NCI-H82 (cell line): ENCODE measurements at places on chromosomes 13 and 19.
A peak's percentile ranks its signal among the peaks of the same experiment; 100 is the strongest.

DNA sequence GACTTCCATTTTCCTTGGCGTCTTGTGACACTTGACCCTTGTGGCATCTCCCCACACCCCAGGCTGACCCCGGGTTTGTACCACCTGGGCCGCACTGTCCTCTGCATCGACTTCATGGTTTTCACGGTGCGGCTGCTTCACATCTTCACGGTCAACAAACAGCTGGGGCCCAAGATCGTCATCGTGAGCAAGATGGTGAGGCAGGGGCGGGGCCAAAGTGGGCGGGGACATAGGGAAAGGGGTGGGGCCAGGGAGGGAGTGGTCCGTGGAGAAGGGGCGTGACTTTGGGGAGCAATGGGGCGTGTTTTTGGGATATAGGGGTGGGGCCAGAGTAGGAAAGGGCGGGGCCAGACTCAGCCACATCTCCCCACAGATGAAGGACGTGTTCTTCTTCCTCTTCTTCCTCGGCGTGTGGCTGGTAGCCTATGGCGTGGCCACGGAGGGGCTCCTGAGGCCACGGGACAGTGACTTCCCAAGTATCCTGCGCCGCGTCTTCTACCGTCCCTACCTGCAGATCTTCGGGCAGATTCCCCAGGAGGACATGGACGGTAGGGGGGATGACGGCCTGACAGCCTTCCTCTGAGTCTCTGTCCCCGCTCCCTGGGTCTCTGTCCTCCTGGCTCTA, 42.8 kb downstream of the TRPM4 start:
- no peak for DNase-seq

GRCh38 chr13:114099918-114100445, 32.4 kb downstream of the RASA3 start:
- DNase-seq = peak; percentile 36

GRCh38 chr13:60327511-60327910, 69.5 kb upstream of the TDRD3 start:
- no peak for DNase-seq

DNA sequence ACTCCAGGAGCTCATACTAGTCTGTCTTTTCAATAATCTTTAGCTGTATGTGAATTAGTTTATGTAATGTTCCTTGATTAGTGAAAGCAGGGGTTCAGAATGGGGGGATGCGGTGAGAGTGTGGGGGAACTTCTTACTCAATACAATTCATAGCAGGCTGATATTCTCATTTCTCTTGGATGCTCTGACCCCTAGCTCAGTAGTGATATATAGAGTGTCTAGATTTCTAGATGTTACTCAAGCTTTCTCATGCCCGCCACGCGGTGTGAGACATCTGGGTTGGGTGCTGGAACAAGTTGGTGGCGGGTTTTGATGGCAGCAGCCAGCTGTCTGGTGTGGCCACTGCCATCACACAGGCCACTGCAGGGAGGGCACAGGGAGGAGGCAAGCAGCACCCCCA, 39.3 kb upstream of the FLT1 start:
- no peak for DNase-seq

DNA sequence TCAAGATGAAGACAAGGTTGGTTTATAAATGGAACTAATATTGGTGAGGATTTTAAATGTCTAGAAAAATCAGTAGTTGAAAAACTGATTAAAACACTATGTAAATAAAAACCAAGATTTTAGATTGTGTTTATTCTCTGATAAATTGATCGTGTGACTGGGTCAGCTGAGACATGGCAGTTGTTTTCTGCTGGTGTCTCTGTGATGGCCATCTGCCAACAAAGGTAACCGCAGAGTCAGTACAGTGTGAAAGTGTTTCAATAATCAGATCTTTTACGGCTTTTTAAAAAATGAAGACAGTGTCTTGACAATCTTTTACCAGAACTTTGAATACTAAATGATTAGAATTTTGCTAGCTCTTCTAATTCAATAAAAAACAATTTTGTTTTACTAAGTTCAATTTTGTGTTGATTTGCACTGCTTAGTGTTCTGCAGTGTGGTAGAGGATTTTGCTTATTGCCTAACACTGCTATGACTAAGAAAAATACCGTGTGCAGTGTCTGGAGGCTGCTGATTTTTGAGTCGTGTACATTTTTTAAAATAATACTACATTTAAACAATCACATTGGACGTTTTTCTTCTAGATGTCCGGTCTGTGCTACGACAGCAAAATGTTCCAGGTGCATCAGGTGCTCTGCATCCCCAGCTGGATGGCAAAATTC, 32.7 kb upstream of the GPR183 start:
- no peak for DNase-seq

DNA sequence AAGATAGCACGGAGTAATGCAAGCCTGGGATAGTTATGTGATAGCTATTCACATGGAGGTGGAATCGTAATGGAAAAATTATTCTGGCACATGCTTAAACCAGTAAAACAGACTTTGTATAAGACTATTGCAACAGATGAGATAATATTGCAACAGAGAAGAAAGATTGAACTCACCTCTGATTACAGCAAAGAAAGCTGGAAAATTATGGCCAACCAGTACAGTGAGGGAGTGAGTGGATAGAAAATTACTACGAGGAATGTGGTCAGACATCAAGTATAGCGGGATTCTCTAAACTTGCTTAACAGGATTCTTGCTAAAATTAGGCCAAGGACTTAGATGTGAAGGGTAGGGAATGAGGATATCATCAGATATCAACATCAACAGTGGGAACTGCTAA, 397.6 kb upstream of the KLHL1 start:
- DNase-seq = no peak

GRCh38 chr13:112972867-112973576, 4.0 kb downstream of the MCF2L start:
- DNase-seq = no peak

DNA sequence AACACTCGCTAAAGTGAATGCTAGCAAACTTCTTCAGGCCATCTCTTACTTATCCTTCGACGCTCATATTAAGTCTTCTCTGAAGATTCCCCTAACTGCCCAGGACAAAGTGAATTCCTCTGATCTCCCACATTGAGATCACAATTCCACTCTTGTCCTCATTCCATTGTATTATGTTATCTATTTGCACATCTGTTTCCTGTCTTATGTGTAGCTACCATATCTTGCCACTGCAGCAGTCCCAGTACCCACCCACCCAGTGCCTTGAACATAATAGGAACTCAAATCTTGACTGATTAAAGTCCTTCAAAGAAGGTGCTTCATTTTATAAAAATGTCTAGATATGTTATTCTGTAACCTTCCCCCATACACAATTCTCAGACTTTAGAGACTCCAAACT, 702.3 kb downstream of the DIAPH3 start:
- no peak for DNase-seq

GRCh38 chr19:51712461-51713081, 11.2 kb downstream of the HAS1 start:
- DNase-seq = peak; percentile 58

DNA sequence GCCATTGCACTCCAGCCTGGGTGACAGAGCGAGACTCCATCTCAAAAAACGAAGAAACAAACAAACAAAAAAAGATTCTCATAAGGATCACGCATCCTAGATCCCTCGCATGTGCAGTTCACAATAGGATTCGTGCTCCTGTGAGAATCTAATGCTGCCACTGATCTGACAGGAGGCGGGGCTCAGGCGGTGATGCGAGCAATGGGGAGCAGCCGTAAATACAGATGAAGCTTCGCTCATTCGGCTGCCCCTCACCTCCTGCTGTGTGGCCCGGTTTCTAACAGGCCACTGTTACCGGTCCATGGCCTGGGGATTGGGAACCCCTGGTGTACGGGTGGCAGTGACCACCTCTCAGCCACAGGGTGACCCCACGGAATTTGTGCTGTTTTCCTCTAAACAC, 98.2 kb upstream of the MRI1 start:
- DNase-seq = no peak

DNA sequence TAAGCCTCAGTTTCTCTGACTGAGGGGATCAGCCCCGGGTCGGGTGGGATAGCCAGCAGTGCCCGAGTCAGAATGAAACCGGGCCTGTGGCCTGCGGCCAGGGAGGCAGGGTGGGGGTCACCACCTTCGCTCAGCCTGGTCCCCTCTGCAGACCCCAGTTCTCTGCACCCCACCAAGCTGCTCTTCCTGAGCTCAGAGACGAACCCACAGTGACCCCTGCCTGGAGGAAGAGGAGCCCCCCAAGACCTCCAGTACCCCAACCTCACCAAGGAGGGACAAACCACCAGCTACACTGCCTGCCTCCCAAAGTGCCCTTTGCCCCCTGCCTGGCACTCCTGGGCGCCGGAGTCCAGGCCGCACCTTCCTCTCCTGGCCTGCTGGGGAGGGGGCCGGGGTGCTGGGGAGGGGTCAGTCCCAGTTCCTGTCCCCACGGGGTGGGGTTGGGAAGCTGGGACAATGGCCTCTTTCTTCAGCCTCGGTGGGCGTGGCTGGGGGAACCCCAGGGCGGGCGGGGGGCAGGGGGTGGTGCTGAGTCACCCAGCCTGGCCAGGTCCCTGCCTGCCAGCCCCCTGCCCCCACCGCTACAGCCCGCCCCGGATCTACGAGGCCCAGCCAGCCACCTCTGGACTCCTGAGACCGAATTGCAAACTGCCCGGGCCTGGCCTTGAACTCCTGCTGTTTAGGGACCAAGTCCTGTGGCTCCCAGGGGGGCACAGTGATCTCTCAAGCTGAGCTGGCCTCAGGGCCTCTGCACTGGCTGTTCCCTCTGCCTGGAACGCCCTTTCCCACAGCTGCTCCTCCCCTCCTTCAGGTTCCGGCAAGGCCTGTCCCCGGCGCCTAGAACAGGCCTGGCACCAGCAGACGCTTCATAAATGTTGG, 14.3 kb downstream of the ZBTB7A start:
- no peak for DNase-seq

GRCh38 chr13:40275155-40275554, 391.3 kb downstream of the FOXO1 start:
- DNase-seq = no peak

DNA sequence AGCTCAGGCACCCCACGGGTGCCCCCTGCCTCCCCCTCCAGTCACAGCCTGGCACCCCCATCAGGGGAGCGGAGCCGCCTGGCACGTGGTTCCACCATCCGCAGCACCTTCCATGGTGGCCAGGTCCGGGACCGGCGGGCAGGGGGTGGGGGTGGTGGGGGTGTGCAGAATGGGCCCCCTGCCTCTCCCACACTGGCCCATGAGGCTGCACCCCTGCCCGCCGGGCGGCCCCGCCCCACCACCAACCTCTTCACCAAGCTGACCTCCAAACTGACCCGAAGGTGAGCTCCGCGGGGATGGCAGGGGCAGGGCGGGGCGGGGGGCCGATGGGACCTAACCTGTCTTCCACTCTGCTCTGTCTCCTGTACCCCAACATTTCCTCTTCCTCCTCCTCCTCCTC, 25.0 kb downstream of the CKM start:
- no peak for DNase-seq

GRCh38 chr19:17314007-17314593, 4.7 kb downstream of the DDA1 start:
- no peak for DNase-seq

- DNase-seq = no peak
These were observed 18.0 kb downstream of the DCUN1D2 start for GRCh38 chr13:113472355-113473025.

- no peak for DNase-seq
These were observed 459.1 kb downstream of the DCT start for GRCh38 chr13:94020426-94020825.

- peak; percentile 47 for DNase-seq
These were observed 88.2 kb downstream of the KCTD12 start for GRCh38 chr13:76798037-76798436.

GRCh38 chr13:114102521-114103288, 29.7 kb downstream of the RASA3 start:
- no peak for DNase-seq

- DNase-seq = no peak
These were observed 13.8 kb downstream of the FGF21 start for GRCh38 chr19:48768994-48769713.

- no peak for DNase-seq
These were observed 15.0 kb downstream of the ZSCAN18 start for GRCh38 chr19:58083021-58083420.

- DNase-seq = peak; percentile 15
These were observed 103.8 kb downstream of the RGCC start for GRCh38 chr13:41561170-41561569.

DNA sequence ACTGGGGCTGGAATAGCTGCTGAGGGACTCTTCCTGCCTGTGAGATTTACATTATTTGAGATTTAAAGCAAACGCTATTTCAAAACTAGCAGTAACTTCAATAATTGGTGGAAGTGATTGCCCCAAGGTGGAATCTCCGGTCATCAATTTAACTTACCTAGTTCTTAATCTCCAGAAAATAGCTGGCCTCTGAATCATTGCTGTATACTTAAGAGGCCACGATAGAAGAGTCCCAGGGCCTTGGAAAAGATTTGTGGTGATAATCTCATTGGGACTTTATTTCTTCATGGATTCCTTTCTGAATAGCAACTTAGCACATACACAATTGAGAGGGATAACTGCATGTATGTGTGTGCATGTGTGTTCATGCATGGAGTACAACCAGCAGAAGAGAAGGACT, 120.2 kb downstream of the DNAJC15 start:
- DNase-seq = no peak

- DNase-seq = no peak
These were observed 11.9 kb downstream of the ZIC5 start for GRCh38 chr13:99959540-99960230.

- DNase-seq = no peak
These were observed 365.5 kb downstream of the UQCRFS1 start for GRCh38 chr19:28847468-28847867.

DNA sequence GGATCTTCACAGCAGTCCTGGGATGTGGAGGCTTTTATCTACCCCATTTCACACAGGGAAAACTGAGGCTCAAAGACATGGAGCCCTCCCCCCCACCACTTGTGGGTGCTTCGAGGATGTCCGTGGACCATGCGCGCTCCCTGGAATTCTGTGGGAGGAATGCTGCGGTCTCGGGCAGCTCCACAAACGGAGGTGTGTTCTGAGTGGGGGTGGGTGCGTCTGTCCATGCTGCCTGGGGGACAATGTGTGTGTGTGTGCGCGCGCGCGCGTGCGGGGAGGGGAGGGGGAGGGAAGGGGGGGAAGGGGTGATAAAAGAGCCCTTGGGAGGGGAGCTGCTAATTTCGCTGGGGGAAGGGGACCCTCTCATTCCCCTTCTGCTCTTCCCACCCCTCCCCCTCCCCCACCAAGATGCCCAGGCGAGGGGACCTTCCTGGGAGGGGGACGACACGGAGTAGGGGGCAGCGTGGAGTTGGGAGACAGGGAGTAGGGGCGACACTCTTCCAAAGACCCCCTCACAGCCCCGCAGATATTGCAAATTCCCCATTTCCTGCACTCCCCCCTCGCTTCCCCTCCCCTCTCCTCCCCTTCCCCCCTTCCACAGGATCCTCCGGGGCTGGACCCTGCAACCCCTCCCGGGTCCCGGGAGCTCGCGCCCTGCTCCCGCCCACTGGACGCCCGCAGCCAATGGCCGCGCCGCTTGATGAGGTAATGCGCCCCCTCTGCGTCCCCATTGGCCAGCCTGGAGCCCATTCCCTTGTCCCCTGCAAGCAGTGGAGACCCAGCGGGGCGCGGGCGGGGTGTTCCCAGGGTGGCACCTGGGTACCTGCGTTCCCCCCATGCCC, 18.9 kb upstream of the ZNRF4 start:
- peak; percentile 83 for DNase-seq

DNA sequence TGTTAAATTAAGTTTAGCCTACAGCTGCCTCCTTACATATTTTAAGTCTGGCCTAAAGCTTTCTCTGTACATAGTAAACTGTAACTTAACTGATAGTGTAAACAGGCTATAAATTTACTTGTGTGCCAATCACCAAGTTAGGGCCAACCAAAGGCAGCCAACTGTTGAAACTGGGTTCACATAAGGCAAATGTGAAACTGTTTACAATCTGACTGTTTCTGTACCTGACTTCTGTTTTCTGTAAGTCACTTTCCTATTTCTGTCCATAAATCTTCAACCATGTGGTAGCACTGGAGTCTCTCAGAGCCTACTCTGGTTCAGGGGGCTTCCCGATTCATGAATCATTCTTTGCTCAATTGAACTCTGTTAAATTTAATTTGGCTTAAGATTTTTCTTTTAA, 103.1 kb downstream of the RAP2A start:
- DNase-seq = no peak
